A172 (cell line): ENCODE measurements at places on chromosomes 4 and X. TPM values are rescaled to one million over a fixed set of nuclear protein-coding genes. Genes with fewer than 3 reads are reported as not detected.

GRCh38 chr4:1205586-1206298 is 33.4 kb upstream of the SPON2 start:
- no peak for DNase-seq

- peak; percentile 3 for DNase-seq
These were observed 35.9 kb upstream of the LRAT start for GRCh38 chr4:154707877-154708276.

DNA sequence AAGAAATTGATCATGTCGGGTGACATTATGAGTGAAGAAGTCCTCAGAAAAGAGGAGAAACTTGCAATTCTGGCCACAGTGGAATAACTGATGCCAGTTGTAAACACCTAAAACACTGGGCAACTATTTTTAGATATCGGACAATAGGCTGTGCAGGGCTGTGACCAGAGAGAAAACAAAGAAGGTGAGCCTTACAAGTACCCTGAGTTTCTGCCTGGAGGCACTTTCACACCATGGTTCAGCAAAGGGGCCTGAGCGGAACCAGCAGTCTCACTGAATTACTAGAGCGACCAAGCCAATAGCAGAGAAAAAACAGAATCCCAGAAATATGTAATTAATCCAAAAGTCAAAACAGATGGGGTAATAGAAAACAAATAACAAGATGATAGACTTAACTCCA is 11.2 kb downstream of the IRAK1 start:
- no peak for DNase-seq

DNA sequence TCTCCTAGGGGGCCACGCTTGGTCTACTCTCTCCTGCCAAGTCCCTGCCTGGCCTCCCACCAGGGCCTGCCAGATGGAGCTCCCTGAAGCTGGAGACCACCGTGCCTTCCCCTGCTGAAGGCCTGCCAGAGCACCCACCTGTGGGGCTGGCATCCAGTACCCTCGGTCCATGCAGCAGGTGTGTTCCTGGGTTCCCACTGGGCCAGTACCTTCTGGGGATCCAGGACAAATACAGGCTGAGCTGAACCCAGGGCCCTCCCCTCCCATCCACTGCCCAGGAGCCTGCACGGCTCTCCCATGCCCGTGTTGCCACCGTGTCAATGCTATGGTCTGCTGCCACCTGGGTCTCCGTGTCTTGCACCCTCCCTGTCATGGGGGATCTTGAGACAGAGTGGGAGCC is 68.8 kb downstream of the ABLIM2 start:
- DNase-seq: no peak

The RPA4 gene
- total RNA-seq: not detected in 2 replicates

The MAGEA2B gene
- 0.77 TPM in 1 of 2 replicates, not detected in the other for total RNA-seq

GRCh38 chrX:5650904-5651303 is 577.8 kb downstream of the NLGN4X start:
- DNase-seq: no peak

DNA sequence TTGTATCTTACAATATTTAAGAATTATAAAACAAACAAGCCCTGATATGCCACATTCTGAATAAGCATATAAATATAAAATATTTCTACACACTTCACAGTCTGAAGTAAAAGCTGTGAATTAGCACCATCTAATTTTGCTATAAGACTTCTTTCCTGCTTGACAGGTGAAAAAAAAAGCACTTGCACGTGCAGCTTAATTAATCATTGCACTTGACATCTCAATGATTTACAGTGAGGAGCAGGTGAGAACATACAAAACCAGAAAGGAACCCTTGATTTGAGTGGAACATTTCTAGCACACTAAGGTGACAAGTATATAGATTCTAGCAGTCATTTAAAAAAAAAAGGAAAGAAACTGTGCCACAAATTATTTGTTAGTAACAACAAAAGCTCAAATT is 47.9 kb downstream of the CHIC2 start:
- DNase-seq: no peak

DNA sequence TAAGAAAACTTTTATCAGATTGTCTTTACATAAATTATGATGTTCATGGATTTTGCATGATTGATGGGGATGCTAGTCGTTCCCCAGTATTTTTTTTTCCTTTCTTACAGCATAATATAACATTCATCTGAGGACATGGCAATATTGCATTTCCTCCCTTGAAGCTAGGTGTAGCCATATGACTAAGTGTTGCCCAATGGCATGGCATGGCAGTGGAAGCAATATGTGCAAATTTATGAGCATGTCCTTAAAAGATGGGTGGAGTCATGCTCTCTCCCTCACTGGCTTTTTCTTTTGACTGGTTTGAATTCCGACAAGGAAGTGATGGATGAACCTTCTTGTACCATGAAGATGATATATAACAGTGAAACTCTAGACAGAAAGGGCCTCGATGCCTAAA is 96.3 kb downstream of the BANK1 start:
- no peak for DNase-seq
